ENCODE measurements at places on chromosomes 2 and 18.

DNA sequence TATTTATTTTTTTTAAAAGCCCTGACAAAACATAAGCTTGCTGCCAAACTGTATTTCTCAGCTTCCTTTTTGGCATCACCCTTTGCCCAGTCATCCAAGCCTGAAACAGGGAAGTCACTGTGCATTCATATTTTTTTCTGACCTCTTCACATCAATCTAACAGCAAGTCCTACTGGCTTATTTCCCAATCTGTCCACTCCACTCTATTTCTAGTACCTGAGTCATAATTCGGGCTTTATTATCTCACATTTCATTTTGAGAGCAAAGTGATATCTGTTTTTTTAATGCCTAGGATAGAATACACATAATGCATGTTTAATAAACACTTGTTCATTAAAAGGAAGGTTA, 5.1 kb downstream of the HNMT start:
- DNase-seq = peak; percentile 7

- no peak for DNase-seq
These were observed 664.8 kb downstream of the STK39 start for GRCh38 chr2:167582619-167583018.

GRCh38 chr2:200305797-200306195, 697 bp upstream of the SPATS2L start:
- no peak for DNase-seq

DNA sequence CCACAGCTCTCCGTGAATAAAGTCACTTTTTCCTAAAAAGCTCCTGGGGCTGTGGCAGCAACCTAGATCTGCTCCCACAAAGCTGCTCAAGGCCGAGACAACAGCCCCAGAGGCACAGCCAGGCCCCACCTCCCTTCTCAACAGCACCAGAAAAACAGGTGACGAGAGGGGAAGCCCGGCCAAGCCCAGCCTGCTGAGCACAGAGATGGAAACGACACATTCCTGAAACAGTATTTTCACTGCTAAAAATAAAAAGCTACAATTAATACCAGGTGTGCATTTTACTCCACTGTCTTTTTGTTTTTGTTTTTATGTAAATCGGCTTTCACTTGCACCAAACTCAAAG, 199.3 kb downstream of the HDAC4 start:
- DNase-seq = no peak

GRCh38 chr2:2851806-2852777, 521.0 kb upstream of the MYT1L start:
- no peak for DNase-seq

GRCh38 chr2:217783243-217783642, 219.6 kb downstream of the TNS1 start:
- DNase-seq = no peak

DNA sequence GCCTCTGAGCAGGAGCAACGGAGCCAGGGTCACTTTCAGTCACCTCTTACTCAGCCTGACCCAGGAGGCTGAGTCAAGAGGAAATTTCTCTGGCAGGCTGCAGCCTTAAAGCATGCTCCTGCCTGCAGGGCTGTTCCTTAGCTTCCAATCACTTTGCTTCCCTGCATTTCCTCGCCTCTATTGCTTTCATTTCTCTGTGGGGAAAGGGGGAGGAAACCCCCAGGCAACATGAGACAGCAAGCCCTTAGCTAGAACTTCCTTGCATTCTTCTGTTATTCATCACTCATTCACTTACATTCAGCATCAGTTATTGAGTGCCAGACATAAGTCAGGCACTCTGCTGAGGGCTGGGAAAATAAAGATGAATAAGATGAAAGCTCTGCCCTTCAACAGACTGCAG, 13.0 kb downstream of the XDH start:
- DNase-seq = no peak

DNA sequence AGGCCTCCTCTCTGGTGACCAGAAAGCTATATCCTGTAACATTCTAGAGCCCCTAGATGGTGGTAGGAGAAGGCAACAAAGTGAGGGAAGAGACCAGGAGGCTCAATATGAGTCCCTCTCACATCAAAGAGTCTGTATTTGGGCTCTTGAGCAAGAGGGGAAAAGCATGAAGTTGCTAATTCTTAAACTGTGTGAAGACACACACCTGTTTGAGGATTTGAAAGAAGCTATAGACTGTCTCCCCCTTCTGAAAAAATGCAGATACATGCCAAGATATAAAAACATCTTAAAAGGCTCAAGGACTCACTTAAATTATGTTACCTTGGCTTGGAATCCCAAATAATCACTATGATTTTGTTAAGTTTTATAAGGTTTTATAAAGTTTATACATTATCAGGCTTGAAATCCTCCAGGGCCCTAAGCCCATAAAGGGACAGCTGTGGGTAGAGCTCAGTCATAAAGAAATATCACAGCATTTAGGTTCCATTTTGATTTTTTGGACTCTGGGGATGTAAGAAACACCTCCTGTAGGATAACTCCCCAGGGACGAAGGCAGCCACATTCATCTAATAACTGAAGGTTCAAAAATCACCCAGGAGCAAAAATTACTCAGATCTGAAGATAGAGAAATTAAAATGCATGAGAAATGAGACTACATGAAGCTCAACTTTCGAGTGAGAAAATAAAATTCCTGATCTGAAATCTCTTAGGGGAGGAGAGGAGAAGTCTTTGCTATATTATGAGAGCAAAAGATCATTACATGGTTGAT, 136.1 kb upstream of the LGALSL start:
- DNase-seq = no peak

DNA sequence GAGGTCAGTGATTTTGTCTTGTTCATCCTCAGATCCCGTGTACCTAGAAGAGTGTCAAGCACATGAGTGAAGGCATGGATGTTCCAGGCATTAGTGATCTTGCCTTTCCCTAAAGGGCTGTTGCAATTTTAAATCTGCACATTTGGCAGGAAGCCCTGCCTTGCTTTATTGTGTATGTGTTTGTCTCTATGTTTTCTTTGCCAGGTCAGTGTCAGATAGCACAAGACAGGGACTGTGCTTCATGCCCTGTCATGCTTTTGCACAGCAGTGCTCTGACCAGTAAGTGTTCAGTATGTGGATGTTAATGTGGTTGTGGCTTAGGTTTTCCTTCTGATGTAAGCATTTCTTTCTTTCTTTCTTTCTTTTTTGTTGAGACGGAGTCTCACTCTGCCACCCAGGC, 131.5 kb downstream of the RGPD3 start:
- no peak for DNase-seq

DNA sequence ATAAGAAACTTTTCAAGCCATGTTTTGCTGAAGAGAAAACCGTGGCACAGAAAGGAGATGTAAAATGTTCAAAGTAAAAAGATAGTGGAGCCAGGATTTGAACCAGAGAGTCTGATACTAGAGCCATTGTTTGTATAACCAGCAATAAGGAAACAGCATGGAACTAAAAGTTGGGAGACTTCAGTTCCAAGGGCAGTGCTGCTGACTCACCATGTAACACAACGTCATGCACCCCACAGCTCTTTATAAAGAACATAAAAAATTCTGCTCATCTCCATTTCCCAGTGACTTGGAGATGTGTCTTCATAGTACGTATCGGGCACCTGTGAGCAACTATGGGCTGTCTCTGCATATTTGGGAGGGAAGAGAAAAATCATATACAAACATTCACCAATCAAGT, 353.0 kb upstream of the PIK3C3 start:
- no peak for DNase-seq

DNA sequence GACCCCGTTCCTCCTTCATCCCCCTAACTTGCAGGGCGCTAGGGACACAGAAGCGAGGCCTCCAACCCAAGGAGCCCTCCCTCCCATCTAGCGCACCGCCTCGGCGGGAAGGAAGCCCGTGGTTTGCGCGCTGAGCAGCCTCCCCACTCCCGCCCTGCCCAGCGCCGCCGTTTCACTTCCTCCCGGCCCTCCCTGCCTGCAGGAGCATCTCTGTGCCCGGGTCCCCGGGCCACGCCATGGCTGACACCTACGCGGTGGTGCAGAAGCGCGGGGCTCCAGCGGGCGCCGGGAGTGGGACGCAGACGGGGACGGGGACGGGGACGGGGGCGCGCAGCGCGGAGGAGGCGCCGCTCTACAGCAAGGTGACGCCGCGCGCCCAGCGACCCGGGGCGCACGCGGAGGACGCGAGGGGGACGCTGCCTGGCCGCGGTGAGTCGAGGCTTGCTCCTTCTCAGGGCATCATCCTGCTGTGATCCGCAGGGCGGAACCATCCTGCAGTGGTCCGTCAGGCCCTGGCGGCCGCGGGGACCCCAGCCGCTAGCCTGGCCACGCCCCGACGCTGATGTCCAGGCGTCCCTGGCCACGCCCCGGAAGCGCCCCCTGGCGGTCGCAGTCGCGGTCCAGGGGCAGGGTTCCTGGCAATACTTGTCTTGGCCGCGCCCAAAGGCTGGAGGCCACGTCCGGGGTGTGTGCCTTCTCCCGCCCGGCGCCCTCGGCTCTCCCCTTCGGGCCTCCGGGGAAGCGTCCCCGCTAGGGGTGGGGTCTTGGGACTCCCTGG, 16.4 kb downstream of the PTPN18 start:
- DNase-seq = peak; percentile 77

GRCh38 chr2:177343773-177344172, 48.8 kb upstream of the AGPS start:
- DNase-seq = no peak

GRCh38 chr2:62724886-62725711, 19.6 kb downstream of the EHBP1 start:
- no peak for DNase-seq

DNA sequence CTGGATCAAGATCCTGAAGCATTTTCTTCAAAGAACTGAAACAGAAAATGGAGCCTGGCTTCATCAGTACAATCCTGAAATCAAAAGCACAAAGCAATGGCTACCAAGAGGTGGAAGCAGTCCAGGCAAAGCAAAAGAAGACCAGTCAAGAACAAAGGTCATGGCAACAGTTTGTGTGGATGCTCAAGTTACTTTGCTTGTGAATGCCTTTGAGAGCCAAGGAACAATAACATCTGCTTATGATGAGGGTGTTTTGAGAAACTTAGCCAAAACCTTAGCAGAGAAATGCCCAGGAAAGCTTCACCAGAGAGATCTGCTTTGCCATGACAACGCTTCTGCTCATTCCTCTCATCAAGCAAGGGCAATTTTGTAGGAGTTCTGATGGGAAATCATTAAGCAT, 723.1 kb downstream of the TMEM182 start:
- DNase-seq = no peak

GRCh38 chr2:239724194-239724849, 300.8 kb downstream of the NDUFA10 start:
- DNase-seq = no peak
